NCI-H1092 treated with DMSO at 0.1 percent for 48 hours (cell line): ENCODE measurements at places on chromosomes 12 and 14.

GRCh38 chr12:10033783-10034545 is 3.5 kb downstream of the CLEC9A start:
- DNase-seq, result no peak

- DNase-seq, result no peak
Observed at GRCh38 chr12:49767333-49767732, 26.0 kb downstream of the TMBIM6 start.

GRCh38 chr12:128629979-128630378 is 193.8 kb downstream of the SLC15A4 start:
- no peak for DNase-seq

DNA sequence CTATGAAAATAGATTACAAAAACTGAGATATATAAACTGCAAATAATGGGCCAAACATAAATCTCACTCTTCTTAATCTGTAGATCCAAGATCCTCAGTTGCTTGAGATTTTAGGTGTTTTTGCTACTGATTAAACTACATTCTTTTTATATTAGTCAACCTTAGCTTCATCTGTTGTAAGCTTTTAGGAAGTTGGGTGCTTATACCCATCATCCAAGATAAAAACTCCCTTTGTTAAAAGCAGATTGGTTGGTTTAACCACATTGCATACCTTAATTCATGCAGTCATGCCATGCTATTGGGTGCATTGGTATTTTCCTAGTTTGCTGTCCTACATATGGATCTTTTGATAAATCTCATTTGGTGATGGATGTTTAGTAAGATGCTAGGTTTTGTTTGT is 46.2 kb upstream of the DIP2B start:
- no peak for DNase-seq

DNA sequence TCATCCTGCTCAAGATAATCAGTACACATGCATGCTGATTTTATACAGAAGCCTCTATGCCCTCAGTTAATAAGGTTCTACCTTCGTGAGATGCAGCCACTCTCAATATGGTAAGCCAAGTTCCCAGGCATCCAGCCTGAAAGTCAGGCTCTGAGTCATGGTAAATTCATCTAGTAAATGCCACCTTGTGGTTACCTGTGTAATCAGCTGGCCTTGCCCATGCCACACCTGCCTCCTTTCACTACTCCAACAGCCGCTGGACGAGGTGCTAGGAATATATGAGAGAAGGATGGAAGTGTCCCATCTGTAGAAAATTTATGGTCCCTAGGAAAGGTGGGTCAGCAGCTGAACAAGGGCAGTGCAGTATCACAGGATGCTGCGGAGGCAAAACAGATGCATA is 207.3 kb downstream of the SSPN start:
- no peak for DNase-seq

GRCh38 chr12:69821032-69821455 is 4.0 kb upstream of the MYRFL start:
- no peak for DNase-seq

DNA sequence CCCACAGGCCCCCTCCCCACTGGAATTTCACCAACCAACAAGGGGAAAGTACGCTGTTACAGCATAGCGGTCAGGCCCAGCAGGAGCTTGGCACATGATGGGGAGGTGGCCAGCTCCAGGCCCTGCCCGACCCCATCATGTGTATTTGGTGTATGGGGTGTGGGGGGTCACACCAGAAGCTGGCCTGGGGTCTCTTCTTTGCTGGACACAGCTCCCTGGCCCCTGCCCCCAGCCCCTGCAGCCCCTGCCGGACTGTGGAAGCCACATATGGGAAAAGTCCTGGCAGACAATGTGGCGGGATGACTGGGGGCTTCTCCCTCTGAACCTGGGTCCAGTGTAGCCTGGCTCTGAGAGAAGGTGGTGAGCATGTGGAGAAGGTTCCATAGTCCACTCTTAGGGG is 12.4 kb downstream of the NGB start:
- no peak for DNase-seq

- DNase-seq, result no peak
Observed at GRCh38 chr14:96060186-96060933, 21.2 kb downstream of the C14orf132 start.

DNA sequence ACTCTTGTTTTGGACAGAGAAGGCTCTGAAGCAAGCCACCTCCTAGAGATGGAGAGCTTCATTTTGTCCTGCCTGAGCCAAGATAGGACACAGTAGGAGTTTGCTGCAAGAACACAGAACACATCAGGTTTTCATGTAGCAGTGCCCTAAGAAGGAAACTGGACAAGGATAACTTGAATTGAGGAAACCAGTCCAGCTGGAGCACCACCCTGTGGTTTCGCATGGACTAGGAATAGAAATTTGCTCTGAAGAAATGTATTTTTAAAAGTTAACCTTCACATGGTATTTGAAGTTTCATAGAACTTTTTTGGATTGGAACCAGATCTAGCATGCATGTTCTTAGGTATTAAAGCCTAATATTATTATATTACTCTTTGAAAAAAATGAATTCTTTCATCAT is 68.8 kb downstream of the RERG start:
- no peak for DNase-seq

DNA sequence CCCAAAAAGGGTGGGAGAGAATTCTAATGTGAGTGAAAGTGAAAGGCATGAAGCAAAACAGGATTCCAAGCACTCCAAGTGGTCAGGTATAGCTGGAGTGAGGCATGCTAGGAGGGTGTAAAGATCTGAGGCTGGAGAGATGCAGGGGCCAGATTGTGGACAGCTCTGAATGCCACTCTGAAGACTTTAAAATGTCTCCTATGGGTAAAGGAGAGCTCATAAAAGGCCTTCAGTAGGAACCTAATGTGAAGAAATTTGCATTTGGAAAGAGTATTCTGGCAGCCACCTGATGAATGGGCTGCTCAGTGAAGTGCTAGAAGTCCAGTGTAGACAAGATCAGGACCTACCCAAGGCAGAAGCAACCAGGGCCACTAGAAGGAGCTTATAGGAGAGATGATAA is 68.9 kb downstream of the DNAI7 start:
- DNase-seq, result no peak

DNA sequence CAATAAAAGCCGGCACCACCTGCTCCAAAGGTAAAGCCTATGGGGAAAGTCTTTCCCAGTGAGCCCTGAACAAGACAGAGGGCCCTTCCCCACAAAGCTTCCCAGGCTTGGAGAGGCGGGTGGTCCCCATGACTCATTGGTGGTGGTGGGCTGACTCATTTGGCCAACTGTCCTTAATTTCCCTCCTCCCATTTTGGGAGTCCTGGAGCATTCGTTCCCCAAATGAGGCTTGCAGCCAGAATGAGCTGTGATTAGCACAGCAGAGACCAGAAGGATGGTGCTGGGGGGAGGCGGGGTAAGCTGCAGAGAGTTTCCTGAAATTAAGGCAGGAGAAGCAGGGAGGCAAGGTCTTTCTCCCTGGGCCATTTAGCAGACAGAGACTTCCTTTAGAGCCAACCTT is 241.7 kb downstream of the DPF3 start:
- DNase-seq, result no peak

- DNase-seq, result no peak
Observed at GRCh38 chr12:9698681-9699080, 29.2 kb downstream of the CLEC2D start.

DNA sequence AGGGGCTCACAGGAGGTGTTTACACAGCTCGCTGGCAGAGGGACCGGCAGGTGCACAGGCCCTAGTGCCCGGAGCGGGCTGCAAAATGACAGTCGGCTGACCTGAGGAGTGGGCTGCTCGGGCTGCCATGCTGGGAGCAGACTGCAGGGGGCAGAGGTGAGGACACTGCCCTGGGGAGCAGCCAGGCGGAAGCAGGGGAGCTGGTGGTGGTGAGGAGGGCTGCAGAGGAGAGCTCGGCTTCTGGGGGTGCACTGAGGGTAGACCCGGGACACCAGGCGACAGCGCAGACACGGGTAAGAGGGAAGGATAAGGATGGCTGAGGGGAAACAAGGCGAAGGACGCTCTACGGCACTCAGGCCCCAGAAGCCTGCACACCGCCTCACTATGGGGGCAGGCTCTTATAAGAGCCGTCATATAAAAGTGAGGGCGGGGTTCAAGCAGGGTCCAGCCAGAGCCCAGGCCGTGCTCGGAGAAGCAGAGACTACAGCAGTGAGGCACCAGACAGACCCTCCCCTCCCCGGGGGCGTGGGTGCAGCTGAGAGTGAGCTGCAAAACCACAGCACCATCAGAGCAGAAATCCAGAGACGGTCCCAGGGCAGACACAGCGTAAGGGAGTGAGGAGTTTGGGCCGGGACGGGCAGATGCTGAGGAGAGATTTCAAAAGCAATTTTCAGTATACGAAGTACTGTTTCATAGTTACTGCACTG is 62.5 kb downstream of the CCDC88C start:
- peak; percentile 76 for DNase-seq

GRCh38 chr12:26736563-26737486 is 96.2 kb downstream of the ITPR2 start:
- no peak for DNase-seq

DNA sequence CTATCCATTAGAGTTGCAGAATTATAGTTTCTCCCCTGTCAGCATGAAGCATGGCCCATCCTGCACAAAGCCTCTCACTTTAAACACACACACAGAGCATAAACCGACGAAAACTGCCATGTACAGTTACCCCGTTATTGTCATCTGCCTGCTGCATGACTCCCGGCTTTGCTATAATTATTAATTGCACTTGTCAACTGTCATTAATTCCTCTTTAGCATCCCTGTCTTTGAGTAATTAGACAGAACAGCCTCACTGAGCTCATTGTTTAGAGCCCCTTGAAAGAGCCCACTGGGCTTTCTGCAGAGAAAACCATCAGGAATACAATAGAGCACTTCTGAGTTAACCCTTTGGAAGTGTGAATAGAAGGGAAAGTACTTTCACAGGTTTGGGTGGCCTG is 307.2 kb upstream of the SOX5 start:
- no peak for DNase-seq

- no peak for DNase-seq
Observed at GRCh38 chr12:92158796-92159439, 13.3 kb upstream of the BTG1 start.

DNA sequence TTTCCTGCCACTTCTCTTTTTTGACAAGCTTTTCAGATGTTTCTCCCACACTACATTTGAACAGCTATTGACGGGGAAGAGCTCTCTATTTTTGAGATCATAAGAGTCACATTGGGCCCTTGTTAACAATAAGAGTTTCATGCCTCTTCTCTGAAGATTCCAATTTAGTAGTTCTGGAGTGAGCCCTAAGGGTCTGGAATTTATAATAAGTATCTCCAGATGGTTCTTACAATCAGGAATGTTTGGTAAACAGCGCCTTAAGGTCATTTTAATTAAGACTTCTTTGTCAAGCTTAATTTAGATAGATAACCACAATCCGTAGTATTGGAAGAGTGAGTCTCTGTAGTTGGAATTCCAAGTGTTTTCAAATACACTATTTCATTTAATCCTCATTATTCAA is 60.6 kb upstream of the HECTD1 start:
- DNase-seq, result no peak

- DNase-seq, result no peak
Observed at GRCh38 chr14:99326041-99326710, 54.2 kb upstream of the BCL11B start.

- DNase-seq, result no peak
Observed at GRCh38 chr12:5969156-5969973, 24.3 kb upstream of the ANO2 start.

DNA sequence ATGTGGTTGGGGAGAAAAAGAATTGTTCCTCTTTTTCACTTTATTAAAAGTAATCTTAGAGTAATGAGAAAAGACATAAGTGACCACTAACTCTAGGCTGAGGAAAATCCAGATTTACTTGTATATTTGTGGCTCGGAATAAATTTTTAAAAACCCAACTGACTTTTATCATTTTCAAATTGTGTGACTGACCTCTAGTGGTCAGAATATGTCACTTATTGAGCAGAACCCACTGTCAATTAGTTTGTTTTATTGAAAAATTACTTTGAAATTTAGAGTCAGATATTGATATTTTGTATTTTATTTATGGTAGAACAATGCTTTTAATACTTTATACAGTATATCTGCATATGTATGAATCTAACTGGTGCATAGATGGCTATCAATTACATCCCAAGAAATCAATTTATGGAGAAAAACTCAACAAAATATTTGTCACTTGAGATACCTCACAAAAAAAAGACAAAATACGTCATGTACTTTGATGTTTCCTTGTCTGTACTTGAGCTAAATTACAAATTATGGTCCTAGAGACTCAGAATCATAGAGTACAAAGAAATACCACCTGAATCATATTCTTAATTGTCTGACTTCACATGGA is 229.4 kb downstream of the CNTN1 start:
- peak; percentile 13 for DNase-seq

DNA sequence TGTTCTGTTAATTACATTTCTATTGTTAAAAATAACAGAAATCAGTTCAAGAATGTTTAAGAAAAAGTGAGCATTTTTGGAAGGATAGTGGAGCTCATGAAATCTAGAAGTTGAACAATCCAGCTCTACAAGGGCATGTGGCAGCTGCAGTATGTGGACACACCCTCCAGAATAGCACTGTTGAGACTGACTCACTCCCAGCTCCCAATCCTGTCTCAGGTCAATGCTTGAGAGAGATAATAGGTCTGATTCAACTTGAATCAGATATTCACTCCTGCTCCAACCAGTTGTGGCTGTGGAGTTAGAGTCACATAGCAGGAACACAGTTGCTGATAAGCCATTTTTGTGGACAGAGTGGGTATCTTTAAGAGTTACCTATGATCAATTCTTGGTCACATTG is 113.0 kb upstream of the NTF3 start:
- no peak for DNase-seq

GRCh38 chr12:85036234-85036707 is at the start of the genes LRRIQ1 and TSPAN19:
Gene LRRIQ1 (plus strand): TSS chr12:85036351. CDS start chr12:85038177, 1,826 bp downstream.
Gene TSPAN19 (minus strand): TSS chr12:85036277. CDS start chr12:85029946, 6,331 bp downstream.
- DNase-seq, result peak; percentile 87

GRCh38 chr12:100197486-100197885 is 3.1 kb upstream of the ACTR6 start:
- DNase-seq, result no peak

- no peak for DNase-seq
Observed at GRCh38 chr12:95277139-95277538, 59.5 kb downstream of the VEZT start.

DNA sequence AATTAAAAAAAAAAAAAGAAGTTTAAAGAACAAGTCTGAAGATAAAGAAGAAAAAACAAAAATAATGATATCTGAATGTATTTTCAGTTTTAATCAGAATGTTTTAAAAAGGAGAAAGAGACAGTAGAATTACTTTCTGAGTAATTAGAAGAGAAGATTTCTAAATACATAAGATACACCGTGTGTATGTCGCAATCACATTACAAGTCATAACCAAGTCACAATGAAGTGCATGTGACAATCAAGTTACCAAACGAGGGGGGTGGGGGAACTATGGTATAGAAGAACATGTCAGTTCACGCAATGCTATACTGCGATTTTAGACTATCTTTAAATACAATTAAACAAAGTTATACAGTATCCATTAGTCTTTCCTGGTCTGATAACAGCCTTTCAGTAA is 1464.1 kb upstream of the FLRT2 start:
- no peak for DNase-seq

- DNase-seq, result peak; percentile 12
Observed at GRCh38 chr12:94615260-94616181, 34.8 kb downstream of the TMCC3 start.
